Stimulated activated CD4-positive, alpha-beta T cell treated with anti-CD3 and anti-CD28 coated beads, Interleukin-15, amount 100 ng/mL, for 1 hour (primary cell): ENCODE measurements at places on chromosomes 2 and 18.
A peak's percentile ranks its signal among the peaks of the same experiment; 100 is the strongest.

GRCh38 chr2:239930378-239930777, 94.8 kb downstream of the NDUFA10 start:
- DNase-seq = no peak

GRCh38 chr2:181685150-181685688, 4.9 kb upstream of the NEUROD1 start:
- no peak for DNase-seq

DNA sequence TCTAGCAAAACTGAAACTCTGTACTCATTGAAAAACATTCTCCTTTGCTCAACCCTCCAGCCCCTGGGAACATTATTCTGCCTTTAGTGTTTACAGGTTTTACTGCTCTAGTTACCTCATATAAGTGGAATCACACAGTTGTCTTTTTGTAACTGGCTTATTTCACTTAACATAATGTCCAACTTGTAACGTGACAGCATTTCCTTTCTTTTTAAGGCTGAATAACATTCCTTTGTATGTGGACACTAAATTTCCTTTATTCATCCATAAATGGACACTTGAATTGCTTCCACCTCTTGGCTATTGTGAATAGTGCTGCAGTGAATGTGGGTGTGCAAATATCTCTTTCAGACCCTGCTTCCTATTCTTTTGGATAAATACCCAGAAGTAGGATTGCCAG, 144.9 kb downstream of the ACTR3 start:
- no peak for DNase-seq

DNA sequence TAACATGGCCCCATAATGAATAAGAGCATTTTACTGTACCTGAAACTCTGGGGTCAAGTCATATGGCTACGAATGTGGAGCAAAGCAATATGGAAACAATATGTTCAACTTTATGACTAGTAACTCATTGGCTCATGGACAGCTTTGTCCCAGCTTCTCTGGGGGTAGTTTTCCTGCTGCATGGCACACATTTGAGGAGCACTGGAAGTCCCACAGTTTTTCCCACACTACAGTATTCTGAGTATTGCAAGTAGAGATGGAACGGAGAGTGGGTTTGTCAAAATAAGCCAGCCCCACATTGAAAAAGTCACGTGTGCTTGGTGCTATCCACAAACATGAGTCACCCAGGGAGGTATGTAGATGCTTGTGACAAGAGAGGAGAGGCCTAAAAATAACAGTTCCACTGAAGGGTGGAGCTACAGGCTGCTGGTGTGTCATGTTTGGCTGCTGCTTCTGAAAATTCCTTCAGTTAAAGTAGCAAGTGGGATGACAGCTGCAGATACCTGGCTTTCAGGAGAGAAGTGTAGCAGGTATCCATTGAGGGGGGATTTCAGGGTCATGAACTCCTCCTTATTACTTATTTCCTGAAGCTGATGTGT, 48.2 kb upstream of the CTAGE1 start:
- no peak for DNase-seq

GRCh38 chr18:4836141-4836540, 360.9 kb downstream of the AKAIN1 start:
- no peak for DNase-seq

GRCh38 chr2:12764849-12765605, 48.3 kb downstream of the TRIB2 start:
- no peak for DNase-seq

DNA sequence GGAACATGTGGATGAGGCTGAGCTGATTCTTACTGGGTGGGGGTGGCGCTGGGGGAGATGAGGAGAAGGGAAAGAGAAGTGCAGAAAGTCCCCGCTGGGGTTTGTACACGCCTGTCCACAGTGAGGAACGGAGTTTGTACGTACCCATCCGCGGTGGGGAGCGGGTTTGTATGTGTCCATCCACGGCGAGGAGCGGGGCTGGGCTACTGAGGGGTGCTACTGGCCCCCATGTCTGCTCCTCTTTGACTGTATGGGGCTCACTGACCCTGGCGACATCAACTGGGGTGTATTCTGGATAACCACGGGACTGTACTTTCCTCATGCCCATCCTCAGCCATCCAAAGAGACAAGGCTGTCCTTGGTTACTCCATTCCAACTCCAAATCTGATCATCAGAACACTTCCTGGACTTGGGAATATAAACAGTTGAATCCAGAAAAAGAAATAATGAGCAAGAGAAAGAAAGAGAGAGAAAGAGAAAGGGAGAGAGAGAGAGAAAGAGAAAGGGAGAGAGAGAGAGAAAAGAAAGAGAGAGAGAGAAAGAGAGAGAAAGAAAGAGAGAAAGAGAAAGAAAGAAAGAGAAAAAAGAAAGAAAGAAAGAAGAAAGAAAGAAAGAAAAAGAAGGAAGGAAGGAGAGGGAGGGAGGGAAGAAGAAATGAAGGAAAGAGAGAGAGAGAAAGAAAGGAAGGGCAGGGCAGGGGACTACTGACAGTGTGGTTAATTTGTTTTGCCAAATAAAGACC, 21.0 kb downstream of the MAL start:
- DNase-seq = no peak

DNA sequence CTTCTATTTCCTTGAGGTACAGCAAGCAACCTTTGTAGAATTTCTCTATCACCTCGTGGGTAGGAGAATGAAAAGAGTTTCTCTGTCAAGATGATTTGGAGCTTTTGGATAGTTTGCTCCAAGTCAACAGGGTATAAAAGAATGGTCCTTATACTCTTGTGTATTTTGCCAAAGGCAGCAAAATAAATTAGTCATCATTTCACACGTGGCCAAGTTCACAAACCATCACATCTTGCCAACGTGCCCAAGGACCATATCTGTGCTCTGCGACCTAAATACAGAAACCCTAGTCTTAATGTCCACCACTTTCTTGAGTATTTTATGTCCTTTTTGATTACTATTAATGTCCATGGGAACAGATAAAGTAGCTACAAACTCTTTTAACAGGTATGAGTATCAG, 262.9 kb downstream of the AFF3 start:
- no peak for DNase-seq

DNA sequence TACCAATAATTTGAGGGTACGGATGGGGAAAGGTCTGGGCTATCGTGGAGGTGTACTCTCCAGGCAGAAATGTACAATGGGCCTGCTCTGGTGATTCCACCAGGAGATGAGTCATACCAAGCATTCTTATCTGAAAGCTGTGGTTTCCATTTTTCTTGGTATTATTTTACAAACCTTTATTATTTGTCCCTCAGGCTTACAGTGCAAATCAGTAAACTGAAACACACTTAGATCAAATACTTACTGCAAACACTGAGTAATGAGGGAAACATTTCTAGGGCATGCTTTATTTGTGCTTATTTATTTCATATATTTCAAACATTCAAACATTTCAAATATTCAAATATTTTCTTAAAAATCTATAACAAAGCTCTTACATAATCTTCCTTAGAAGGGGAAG, 319.8 kb downstream of the RND3 start:
- DNase-seq = no peak

- DNase-seq = peak; percentile 28
Measured at GRCh38 chr2:24491542-24492420, 727 bp downstream of the NCOA1 start.

- no peak for DNase-seq
Measured at GRCh38 chr2:148943097-148943496, 68.1 kb downstream of the KIF5C start.

DNA sequence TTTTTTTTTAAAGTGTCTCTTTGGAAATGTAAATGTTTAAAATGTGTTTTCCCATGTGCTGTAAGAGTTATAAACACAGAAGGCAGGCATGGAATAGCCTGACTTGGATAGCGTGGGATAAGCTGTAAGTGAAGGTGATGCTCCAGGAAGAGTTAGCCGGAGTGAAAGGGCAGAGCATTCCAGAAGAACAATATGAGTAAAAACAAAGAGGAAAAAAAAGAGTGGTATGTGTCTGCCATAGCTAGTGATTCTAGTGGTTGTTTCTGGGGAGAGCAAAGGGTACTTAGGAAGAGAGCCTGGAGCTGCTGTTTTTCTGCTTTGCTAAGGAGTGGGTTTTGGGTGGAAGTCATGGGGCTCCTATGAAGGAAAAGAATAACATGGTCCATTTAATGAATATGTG, 126.9 kb upstream of the DLGAP1 start:
- no peak for DNase-seq

DNA sequence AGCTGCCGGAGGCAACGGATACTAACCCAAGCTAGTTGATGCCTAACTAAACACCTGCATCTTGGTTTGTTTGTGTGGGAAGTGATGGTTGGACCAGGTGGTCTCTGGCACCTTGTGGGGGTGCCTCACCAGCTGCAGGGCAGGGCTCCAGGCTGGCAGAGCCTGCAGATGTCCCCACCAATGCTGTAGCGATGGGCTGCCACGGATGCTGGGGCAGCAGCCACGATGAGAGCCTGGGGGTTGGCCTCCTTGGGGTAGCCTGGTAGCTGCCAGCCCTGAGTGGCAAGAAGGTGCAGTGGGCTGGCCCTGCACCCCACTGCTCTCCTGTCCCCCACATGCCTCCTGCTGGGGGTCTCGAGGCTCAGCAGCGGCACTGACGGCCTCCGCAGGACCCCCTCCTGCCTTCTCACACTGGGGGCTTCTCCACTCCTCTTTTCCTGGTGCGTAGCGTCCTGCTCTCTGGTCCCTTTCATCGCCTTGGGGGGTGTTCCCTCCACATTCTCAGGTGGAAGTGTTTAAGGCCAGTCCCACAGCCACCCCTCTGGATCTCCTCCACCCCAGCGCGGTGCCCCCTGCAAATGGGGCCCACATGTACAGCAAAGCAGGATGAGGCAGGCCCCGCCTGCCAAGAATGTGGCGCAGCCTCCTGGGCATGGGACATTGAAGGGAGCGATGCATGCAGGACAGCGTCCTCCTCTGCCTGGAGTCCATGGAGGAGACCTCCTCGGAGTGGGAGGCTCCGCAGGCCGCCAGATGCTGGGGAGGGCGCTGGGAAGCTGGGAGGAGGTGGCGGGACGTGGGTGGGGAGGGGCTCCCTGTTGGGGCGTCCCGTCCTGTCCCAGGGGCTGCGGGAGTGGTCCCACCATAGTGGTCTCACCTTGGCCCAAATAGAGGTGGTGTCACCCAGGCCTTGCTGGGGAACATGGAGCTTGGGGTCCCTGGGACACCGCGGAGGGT, 173.1 kb downstream of the ASB1 start:
- no peak for DNase-seq

GRCh38 chr2:84017010-84017409, 442.1 kb downstream of the SUCLG1 start:
- DNase-seq = no peak
